ENCODE measurements at places on chromosomes 13 and 19.

DNA sequence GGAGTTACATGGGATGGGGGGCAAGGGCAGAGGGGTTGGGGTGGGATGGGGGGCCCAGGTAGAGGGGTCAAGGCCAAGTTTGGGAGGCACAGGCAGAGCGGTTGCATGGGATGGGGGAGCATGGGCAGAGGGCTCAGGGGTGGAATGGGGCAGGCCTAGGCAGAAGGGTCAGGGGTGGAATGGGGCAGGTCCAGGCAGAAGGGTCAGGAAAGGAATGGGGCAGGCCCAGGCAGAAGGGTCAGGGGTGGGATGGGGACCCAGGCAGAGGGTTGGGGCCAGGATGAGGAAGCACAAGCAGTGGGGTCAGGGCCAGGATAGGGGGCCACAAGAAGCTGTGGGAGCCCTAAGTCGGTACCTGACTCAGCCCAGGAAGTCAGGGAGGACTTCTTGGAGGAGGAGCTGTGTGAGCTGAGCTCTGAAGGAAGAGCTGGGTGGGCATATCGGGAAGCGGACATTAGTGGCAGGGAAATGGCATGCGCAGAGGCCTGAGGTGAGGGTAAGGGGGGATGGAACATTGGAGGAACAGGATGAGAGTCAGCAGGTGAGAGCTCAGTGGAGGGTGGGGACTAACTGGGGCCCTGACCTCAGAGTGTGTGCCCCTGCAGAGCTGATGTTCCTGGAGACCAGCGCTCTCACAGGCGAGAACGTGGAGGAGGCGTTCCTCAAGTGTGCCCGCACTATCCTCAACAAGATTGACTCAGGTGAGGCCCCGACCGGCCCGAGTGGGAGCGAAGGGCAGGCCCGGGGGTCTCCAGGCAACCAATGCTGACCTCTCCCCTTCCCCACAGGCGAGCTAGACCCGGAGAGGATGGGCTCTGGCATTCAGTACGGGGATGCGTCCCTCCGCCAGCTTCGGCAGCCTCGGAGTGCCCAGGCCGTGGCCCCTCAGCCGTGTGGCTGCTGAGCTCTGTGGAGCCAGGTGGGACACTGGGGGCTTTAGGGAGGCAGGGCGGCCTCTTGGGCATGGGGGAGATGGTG is 8.3 kb downstream of the RAB4B start:
- DNase-seq, result no peak

- no peak for DNase-seq
These were observed 24.1 kb upstream of the WDFY2 start for GRCh38 chr13:51559946-51560735.

DNA sequence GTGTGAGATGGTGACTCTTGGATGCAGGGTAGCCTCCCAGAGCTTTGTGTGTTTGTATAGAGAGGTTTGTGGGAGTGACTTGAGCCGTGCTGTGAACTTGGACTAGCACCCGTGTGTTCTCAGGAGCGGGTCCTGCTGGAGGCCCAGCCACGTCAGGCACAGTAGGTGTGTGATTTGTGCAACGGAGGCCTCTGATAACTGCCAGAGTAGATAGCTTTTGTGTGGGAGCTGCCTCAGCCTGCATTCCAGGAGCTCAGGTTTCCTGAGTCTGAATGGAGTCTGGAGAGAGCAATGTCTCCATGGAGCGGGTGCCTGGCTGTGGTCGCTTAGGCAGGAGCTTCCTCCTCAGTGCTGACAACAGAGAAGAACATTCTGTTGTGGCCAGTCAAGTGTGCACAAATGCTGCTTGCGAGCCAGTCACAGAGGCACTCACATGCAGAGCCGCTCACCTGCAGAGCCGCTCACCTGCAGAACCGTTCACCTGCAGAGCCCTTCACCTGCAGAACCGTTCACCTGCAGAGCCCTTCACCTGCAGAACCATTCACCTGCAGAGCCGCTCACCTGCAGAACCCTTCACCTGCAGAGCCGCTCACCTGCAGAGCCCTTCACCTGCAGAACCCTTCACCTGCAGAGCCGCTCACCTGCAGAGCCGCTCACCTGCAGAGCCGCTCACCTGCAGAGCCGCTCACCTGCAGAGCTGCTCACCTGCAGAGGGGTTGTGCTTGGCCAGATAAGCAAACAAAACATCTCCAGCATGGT is 32.6 kb downstream of the TFDP1 start:
- DNase-seq, result peak; percentile 84

DNA sequence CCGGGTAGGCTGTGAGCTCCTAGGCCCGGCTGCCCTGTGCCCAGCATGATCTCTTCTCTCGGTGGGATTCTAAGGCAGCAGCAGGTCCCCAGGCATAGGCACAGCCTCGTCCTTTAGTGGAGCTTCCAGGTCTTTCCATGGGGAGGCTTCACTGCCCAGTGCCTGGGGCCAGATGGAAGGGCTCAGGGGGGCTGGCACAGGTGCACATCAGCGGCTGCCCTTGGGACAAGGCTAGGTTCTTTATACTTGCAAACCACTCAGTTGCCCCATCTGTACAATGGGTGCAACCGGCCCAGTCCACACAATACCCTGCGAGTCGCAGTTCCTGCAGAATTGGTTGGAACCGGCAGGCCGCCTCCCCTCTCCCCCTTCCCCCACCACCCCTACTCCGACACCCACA is 14.2 kb downstream of the KCTD15 start:
- no peak for DNase-seq

DNA sequence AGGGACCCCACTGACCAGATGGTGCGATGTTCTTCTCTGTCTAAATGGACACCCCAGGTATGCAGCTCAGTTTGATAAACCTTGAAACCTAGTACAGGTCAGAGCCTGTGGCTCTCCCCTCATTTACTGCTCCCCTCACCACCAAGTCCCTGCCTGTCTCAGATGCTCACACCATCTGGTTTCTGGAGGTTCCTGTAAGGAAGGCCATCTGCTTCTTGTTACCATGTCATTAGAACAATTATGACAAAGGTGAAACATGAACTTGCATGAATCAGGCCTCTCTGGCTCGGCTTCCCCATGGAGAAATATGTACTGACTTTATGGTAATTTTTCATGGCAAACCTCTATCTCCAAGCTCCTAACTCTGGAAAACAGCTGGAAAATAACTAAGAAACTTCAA is 965.7 kb downstream of the UQCRFS1 start:
- no peak for DNase-seq

- no peak for DNase-seq
These were observed 1.2 kb upstream of the NFILZ start for GRCh38 chr19:8629184-8629583.

Data from caudate nucleus (tissue), 63 donors.